Cardiac muscle cell (in vitro differentiated cells and primary cell): ENCODE measurements at places on chromosomes 16 and 17.

- no peak for DNase-seq
Observed at GRCh38 chr17:15654886-15655561, 29.1 kb downstream of the TRIM16 start.

DNA sequence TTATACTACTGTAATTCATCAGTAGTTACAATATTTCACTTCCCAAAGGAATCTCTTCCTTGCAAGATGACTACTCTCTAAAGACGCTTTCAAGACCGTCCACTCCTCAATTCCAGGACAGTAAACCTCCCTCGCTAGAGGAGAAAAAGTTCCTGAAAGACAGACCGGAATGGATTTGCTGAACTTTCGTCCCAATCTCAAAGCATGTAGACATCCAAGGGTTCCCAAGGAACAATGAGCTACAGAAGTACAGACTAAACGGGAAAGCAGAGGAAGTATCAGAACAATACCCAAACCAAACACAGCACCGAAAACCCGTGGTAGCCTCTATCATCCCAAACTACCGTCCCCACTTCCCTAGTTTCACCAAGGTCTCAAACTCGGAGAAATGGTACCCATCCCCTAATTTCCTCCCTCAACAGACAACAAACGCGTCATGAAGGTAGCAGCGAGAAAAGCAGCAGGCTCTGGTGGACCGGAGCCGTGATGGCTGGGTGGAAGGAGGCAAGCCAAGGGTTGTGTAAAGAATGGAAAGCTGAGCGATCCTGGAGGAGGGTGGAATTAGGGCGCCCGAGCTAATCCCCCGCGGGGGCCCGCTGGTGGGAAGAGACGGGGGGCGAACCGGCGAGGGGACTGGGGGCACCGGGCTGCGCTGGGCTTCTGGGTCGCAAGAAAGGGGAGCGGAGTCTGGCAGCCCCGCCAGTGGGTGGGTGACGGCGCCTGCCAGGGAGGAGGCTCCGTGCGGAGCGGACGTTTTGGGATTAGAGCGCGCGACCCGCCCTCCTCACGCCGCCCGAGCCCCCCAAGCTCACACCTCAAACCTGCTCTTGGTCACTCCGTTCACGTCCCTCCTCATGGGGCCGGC, 647 bp downstream of the FBXL20 start:
- no peak for DNase-seq

DNA sequence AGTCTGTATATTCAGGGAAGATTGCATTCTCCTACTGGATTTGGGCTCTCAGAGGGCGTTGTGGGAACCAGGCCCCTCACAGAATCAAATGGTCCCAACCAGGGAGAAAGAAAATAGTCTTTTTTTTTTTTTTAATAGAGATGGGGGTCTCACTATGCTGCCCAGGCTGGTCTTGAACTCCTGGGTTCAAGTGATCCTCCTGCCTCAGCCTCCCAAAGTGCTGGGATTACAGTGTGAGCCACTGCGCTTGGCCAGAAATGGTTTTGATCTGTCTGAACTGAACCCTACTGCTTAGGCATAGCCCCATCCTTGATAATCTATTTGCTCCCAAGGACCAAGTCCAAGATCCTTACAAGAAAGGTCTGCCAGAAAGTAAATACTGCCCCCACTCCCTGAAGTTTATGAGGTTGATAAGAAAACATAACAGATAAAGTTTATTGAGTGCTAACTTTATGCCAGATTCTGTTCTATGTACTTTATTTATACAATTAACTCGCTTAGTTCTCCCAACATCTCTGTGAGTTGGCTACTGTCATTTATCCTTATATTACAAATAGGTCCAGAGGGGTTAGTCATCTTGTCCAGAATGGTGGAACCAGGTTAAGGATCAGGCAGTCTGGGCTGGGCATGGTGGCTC, 13.5 kb downstream of the G6PC1 start:
- no peak for DNase-seq

DNA sequence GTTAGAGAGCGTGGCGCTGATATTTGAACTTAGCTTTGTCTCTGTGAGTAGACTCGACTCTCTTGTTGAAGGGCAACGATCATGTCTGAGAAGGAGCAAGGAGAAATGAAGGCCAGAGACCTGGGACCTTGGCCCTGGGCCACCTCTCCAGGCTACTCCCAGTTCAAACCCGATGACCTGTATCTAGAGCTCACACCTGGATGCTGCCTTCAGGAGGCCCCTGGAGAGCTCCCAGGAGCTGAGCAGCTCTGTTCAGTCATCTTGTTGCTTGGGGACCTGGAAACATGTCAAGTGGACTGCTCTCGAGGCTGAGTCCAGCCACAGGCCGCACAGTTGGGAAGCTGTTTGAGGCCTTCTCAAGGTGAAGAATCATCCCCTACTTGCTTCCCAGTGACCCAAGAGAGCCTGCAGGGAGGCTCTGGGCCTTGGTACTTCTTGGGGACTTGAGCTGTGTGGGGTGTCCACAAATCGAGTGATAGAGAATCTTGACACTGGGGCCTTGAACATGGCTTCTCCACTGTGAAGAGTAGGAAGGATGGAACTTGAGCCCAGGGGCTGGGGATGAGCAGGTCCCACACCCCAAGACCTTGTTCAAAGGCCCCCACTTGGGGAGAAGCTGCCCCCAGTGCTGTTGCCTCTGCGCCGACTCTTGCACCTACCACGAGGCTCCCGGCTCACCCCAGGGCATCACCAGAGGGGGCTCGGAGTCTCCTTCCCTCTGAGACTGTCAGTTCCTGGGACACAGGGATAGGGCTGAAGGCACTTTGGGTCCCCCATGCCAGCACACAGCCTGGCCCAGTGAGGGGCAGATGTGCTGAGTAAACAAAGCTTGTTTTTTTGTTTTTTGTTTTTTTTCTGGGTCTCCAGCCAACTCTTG, 112.1 kb downstream of the IRX5 start:
- DNase-seq: no peak

DNA sequence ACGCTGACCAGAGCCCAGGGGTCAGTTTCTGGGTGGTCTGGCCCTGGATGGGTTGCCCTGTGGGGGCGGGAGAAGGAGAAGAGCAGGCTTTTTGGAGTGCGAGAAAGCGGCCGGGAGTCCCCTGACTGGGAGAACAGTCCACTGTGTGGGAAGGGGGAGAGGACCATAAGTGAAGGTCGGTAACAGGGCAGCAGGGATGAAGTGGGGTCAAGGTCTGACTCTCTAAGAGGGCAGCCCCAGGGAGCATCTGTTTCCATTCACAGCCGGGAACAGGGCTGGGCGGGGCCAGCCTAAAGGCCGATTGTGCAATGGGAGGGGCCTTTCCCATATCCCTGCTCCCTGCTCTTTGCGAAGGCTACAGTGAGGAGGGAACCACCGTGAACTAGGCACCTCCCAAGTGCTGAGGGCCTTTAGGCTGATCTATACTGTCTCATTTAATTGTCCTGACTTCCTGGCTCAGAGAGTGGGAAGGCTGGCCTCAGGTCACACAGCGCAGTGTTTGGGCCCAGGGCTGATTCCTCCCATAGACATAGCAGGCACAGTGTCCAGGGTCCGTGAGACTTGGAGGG, 10.4 kb upstream of the WFDC1 start:
- DNase-seq: peak; percentile 90

GRCh38 chr16:47143677-47144558, at the start of gene NETO2:
TSS of gene NETO2 (minus strand) at chr16:47143945. CDS start at chr16:47143612, 333 bp downstream.
- peak; percentile 68 for DNase-seq

DNA sequence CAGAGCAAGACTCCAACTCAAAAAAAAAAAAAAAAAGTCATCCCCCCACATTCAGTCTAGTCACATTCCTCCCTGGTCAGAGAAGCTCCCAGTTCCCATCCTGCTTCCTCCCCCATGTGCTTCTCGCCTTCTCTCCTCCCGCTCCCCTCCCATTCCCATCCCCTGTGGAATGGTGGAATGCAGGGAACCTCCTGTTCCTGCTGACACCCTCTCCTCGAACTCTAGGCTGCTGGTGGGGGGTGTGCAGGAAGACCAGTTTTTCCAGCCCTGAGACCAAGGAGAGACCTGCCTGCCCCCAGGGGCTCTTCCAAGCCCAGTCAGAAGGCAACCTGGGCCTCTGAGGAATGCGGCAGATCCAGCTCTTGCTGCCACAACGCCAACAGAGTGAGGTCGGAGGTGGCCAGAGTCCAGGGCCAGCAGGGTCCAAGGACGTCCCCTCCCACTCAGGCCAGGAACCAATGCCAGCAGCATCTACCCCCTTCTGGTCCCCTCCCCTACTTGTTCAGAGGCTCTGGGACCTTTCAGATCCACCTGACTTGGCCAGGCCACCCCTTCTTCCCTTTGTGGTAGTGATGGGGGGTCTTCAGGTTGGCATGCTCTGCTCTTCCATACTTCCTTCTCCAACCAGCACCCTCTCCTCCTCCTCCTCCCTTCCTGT, 39.3 kb upstream of the TAC4 start:
- no peak for DNase-seq

- DNase-seq: no peak
Observed at GRCh38 chr16:87963400-87963799, 12.2 kb downstream of the BANP start.

DNA sequence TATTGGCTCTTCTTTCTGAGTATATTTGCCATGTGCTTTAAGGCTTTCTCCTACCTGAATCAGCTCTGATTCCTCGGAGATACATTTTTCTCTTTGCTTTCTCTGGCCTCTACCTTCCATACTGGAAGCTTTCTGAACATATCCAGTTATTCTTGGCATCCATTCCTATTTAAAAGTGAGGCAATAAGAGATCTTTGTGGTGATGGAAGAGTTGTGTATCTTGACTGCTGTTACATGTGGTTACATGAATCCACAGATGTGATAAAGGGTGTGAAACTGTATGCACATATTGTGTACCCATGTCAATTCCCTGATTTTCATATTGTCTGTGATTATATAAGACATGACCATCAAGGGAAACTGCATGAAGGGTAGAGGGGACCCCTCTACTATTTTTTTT, 24.4 kb downstream of the UBE2O start:
- DNase-seq: no peak

GRCh38 chr17:82831818-82832200, 8.0 kb downstream of the ZNF750 start:
- DNase-seq: no peak
